ENCODE measurements at places on chromosomes 12 and 14.

DNA sequence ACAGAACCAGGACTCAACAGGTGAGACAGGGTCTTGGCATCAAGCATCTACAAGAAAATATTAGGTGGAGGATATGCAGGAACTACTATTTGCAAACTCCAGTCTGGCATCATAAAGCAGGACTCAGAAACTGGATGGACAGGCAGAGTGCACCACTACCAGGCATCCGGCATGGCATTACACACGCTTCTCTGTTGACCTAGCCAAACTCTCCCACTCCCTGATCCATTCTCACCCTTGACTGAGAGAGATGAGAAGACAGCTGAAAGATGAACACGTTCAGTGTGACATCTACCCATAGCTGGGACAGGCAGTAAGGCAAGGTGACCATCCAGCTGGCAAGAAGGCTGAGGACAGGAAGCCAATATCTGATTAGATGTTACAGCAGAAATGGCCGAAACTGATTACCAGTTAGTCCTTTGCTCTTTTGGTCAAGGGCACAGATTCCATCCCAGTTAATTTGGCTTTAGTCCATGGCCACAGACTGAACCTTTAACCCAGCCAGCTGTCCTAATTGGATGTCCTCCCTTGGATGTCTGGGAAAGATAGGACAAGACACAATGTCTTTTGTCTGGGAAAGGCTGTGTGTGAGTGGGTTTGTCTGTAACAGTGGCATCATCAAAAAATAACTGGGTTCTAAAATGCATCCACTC lies 71.6 kb downstream of the BBS10 start:
- no peak for DNase-seq

- no peak for DNase-seq
These were observed 134.9 kb downstream of the CAPZA3 start for GRCh38 chr12:18872770-18873169.

GRCh38 chr14:62123961-62124360 lies 361.7 kb downstream of the SNAPC1 start:
- no peak for DNase-seq

DNA sequence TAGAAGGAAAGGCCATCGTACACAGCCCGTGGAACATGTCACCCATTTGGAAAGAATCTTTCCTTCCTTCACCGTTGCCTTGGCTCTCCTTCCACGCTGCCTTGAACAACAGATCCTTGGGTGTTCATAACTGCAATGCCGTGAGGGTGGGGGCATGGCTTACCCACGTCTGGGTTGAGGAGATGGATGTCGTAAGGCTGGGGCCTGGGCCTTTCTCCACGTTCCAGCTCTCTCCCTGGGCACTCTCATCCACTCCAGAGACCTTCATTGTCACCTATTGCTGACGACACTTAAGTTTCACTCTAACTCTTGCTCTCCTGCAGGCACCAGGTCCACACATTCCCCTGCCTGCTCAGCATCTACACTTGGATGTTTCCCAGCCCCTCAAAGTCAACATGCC lies 19.4 kb downstream of the ANO2 start:
- DNase-seq = no peak

DNA sequence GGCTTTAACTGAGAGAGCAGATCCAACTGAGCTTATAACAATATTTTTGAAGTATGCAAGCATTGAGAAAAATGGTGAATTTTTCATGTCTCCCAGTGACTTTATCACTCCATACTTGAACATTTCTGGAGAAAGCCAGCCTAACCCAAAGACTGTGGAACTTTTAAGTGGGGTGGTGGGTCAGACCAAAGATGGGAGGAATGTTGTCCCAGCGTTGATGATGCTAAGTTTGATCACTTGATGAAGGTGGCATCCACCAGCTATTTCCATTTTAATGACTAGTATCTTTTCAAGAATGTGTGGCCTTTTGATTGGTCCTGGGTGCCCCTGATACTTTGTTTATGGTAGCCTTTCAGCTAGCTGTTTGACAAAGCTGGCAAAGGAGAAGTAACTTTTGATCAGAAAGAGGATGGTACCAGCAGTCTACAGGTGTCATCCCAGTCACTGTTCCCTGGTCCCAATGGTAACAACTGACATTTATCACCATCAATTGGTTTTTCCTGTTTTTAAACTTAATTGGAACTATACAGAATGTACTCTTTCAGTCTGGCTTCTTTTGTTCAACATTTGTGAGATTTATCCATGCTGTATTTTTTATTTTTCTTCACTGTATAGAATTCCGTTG lies 14.2 kb downstream of the SINHCAF start:
- no peak for DNase-seq

GRCh38 chr14:90816681-90817436 lies 629 bp upstream of the TTC7B start:
- DNase-seq = no peak

- peak; percentile 88 for DNase-seq
These were observed at the start of gene ZBTB1 for GRCh38 chr14:64504310-64504896. ZBTB1 (plus strand) TSS chr14:64504770; CDS start chr14:64521505, 16,735 bp downstream.

DNA sequence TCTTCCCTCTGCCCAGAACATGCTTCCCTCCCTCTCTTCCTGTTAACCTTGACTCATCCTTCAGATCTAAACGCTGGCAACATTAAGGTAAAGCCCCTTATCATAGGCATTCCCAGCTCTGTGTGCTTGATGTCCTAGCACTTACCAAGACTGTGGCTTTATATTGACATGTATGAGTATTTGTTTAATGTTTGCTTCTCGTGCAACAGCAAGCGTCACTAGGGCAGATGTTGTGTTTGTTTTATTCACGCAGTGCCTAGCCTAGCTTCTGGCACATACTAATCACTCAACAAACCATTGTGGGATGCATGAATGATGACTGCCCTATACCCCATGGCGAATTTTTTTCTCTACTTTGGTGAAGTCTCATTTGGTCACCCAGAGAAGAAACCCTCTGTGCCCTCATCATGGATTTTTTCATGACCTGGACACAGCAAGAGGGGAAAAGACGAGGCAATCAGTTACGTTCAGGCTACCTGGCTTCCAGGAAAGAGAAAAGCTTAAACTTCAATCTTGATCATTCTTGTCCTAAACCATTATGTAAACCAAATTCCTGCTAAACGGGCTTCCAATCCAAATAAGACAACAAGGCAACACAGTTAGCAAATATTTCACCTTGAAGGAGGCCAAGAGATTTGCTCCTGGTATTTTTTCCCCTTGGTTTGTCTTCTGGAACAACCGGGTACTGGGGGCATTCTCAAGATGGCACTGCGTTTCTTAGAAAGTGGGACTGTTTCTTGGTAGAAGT lies 47.9 kb upstream of the SOCS2 start:
- DNase-seq = no peak

- no peak for DNase-seq
These were observed 23.8 kb downstream of the MYL2 start for GRCh38 chr12:110896559-110896958.

DNA sequence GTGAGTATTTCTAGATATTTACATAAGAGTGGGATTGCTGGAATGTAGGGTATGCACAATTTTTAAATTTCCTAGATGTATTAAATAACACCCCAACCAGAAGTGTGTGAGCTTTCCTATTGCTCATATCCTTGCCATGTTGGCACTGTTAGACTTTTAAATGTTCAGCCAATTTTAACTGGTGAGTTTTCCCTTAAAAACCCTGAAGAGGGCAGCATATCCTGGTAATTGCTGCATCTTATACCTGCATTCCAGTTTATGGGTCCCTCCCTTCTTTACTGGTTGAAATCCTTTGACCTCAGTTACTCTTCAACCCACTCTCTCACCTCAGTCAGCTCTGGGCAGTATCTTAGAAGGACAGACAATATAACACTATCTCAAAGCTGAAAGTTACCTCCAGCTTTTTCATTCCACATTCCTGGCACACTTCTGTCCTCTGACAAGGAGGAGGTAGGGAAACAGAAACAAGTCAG lies 270.6 kb downstream of the PAWR start:
- no peak for DNase-seq

GRCh38 chr14:36514278-36515104 lies 5.5 kb downstream of the NKX2-1 start:
- DNase-seq = no peak

DNA sequence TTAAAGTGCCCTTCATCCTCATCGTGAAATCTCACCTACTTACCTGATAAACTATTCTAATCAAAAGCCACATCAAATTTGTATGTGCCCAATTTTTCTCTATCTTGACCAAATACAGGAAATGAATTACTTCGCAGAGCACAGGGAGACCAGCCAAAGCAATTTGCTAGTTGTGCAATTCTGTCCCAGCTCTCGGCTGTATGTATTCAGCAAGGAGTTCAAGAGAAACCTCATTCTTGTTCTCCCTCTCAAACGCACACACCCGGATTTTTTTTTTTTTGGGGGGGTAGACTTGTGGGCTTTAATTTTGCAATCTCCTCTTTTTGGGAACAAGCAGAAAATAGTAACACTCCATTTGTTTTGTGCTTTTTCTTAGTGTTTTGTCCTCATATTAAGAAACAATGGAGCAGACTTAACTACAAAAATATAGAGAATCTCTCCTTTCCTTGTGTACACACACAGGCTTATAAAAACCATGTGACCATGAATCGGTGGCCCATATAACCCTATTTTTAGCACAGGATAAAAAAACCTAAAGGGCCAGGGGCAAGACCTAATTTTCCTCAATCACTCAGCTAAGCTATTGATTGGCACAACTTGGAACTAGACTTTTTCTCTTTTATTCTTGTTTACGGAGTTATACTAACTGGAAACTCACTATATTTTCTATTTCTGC lies 64.2 kb downstream of the MBIP start:
- DNase-seq = no peak

DNA sequence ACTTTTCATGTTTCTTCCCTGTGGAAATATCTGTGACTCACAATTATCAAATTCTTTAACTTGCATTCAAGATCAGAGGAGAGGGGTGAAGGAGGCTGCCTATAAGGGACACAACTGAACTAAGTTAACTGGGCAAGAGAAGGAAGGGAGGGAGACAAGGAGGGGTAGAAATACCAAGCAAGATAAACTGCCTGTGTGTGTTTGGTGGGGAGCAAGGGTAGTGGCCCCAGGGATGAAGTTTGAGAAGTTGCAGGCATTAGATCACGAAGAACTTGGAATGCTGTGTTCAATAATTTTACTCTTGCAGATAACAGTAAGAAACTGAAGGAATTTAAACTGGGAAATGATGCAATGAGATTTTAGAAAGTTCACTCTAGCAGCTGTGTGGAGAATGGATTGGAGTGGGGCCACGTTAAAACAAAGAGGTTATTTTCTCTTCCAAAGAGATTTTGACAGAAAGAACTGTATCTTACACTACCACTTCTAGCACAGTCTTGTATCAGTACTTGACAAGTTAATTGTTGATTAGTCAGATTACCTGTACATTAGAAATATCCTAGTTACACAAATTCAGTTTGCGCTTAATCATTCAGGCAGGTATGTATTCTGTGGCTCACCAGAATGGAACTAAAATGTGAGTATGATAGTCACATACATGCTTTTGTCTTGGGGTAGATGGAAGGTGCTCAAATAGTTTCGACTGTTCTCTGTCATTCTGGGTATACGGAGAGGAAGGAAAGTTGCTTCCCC lies 7.4 kb downstream of the PKP2 start:
- no peak for DNase-seq
